ENCODE measurements at places on chromosomes 2 and 18.

DNA sequence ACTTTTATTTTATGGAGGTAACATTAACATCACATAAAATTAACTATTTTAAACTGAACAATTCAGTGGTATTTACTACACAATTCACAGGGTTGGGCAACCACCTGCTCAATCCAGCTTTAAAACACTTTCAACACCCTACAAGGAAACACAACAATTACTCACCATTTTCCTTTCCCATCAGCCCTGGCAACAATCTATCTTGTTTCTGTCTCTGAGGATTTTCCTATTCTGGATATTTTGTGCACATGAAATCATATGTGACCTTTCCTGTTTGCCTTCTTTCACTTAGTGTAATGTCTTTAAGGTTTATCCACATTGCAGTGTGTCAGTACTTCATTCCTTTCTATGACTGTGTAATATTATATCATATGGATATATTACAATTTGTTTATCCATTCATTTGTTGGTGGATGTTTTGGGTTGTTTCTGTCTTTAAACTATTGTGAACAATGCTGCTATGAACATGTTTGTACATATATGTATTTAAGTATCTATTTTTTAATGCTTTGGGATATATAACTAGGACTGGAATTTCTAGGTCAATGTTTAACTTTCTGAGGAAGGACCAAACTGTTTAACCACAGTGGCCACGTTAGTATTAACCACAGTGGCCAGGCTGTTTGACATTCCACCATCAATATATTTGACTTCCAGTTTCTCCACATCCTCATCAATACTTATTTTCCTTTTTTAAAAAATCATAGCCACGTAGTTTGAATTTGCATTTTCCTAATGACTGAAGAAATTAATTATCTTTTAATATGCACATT lies 72.4 kb upstream of the KIF5C start:
- DNase-seq, result no peak

GRCh38 chr2:76829374-76830234 lies 692.6 kb downstream of the LRRTM4 start:
- DNase-seq, result no peak

DNA sequence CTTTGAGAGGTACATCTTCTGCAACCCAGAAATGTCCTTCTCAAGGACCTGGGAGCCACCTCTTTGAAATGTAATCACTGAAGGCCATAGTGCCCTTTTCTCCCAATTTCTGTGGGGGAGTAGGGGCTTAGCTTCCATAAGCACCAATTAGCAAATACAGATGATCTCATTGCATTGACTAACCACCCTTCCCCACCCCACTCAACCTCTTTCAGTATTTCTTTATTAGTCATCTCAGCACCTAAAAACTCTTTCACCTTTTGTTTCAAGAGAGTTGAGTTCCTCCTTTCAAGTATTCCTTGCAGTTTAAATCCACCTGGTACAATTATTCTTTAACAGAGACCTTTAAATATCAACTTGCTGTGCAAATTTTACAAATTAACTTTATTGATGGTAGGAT lies 1011.8 kb upstream of the CDH2 start:
- DNase-seq, result peak; percentile 54

- peak; percentile 71 for DNase-seq
Measured at GRCh38 chr2:215529271-215529670, 93.4 kb upstream of the FN1 start.

DNA sequence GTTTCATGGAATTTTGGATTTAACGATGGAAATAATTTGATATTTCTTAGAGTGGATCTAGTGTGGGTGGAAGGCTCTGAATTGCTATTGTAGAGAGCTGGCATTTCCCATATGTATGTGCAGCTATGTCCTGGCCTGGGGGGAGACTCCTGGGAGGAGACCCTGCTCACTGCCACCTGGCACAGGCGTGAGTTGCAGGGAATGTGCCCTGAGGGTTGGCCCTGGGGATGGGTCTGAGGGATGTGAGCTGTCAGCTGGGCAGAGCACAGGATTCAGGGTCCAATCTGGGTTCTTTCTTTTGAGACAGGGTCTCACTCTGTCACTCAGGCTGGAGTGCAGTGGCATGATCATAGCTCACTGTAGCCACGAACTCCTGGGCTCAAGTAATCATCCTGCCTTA lies 120.2 kb downstream of the CLIP4 start:
- DNase-seq, result no peak

GRCh38 chr2:28381225-28382180 lies 11.2 kb upstream of the FOSL2 start:
- DNase-seq, result no peak

DNA sequence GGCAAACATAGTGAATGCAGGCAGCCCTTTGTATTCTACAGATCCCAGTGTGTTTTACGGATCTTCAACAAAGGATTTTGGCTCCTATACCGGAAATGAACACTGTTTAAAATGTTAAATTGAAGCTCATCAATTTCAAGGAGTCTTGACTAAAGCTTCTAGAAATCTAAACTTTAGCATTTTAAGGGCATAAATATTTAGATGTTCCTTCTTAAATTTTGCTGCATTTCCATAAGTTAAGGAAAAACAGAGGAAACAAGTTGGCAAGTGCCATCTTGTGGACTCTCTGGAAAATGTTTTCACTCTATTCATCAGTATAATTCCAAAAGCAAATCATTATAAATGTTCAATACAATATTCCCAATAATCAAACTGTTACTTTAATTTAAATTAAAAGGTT lies 19.6 kb downstream of the CHN1 start:
- peak; percentile 59 for DNase-seq

GRCh38 chr18:55462652-55463051 lies 125.3 kb downstream of the TCF4 start:
- no peak for DNase-seq

DNA sequence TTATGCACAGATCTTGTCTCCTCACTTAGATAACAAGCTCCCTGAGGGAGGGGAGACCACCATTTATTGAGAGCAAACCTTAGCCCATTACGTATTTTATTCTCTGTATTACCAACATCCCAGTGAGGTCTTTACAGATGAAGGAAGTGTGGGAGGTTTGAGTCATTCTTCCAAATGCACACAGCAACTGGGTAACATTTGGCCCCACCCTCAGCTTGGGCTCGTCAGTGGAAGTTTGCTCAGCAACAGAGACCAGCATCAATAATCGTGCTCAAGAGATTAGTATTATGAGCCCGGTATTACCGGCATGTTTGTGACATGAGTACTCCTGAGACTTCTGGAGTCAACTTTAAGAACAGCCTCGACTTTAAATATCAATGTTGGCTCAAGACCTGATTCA lies 168.6 kb downstream of the ETAA1 start:
- peak; percentile 90 for DNase-seq

DNA sequence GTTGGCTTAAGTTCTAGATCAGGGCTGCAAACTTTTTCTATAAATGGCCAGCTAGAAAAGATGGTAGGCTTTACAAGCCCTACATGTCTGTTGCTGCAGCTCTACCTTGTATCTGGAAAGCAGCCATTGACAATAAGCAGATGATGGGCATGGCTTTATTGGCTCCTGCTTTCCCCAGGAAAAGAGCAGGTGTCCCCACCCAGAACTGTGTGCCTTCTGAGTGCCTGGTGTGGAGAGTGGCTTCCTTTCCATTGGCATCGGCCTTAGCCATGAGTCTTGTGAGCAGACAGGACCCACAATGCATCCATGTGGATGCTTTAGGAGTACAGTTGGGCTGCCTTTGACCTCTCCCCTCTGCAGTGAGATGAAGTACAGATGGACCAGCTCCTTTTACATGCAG lies 120.2 kb downstream of the CD8B2 start:
- no peak for DNase-seq

GRCh38 chr2:80247339-80247738 lies 57.2 kb downstream of the LRRTM1 start:
- no peak for DNase-seq

- DNase-seq, result peak; percentile 13
Measured at GRCh38 chr2:154457286-154457685, 241.2 kb upstream of the KCNJ3 start.

DNA sequence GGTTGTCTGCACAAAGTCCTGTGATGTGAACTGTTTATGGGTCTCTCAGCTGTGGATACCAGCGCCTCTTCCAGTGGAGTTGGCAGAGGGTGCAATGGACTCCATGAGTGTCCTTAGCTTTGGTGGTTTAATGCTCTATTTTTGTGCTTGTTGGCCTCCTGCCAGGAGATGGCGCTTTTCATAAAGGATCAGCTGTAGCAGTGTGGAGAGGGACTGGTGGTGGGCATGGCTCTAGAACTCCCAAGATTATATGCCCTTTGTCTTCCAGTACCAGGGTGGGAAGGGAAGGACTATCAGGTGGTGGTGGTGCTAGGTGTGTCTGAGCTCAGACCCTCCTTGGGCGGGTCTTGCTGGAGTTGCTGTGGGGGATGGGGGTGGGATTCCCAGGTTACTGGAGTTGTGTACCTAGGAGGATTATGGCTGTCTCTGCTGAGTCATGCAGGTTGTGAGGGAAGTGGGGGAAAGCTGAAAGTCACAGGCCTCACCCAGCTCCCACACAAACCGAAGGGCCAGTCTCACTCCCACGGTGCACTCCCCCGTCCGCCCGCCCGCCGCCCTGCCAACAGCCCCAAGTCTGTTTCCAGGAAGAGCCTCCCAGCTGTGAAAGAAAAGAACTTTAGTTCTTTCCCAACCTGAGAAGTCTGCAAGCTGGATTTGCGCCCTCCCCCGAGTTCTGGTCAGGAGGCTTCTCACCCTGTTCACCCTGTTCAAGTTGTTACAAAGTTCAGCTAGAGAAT lies 108.1 kb downstream of the MARCO start:
- DNase-seq, result peak; percentile 2

DNA sequence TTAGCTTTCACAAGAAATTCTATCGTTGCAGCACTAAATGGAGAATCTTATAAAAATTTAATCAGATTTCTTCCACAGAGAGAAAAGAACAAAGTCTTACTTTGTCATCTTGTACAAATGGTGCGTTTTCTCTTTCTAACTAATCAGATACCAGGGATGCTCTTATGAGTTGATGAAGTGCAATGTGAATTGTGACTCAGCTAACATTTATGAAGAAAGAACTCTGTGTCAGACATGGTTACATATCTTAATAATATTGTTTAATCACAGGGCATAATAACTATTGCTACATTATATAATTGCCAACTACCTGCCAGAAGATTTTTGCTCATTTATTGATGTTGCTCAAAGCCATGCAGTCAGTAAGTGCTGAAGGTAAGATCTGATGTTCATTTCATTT lies 465.0 kb downstream of the CCDC85A start:
- DNase-seq, result peak; percentile 44

Data from ELR (cell line).